Osteoblast (primary cell): ENCODE measurements at places on chromosomes 3 and 15.
A peak's percentile ranks its signal among the peaks of the same experiment; 100 is the strongest.

GRCh38 chr3:136075811-136076210 is 110.3 kb downstream of the PPP2R3A start:
- no peak for DNase-seq
- H3K4me1 ChIP-seq, result peaks cover 36% of the 10 kb centered on the region
- no peaks in the 10 kb centered on the region for H3K36me3 ChIP-seq
- H3K4me3 ChIP-seq, result no peak overlapping the region
- peak overlapping the region; percentile 21 for H3K27ac ChIP-seq
- no peaks in the 10 kb centered on the region for H3K27me3 ChIP-seq

DNA sequence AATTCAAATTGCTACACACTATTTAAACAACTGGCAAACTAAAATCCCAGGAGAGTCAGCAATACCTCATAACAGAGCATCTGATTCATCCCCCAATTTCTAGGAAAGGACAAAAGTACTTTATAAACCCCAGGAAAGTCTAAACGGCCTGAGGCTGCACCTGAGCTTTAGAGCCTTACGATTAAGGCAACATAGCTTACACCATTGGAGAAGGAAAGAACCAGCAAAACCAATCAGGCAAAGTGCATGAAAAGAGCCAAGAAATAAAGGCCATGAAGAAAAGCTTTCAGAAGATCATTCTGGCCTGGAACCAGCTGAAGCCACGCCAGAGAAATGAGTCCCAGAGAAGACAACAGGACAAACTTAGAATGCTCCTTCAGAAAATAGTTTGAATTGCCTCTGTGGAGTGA is 48.1 kb downstream of the PTPN9 start:
- no peaks in the 10 kb centered on the region for H3K27me3 ChIP-seq
- peaks cover 25% of the 10 kb centered on the region for H3K4me1 ChIP-seq
- H3K4me3 ChIP-seq, result no peak overlapping the region
- DNase-seq, result peak; percentile 58
- peak overlapping the region; percentile 51 for H3K27ac ChIP-seq

- H3K4me3 ChIP-seq, result no peak overlapping the region
- DNase-seq, result no peak
- no peaks in the 10 kb centered on the region for H3K27me3 ChIP-seq
- no peaks in the 10 kb centered on the region for H3K36me3 ChIP-seq
- no peak overlapping the region for H3K27ac ChIP-seq
These were observed 294.1 kb downstream of the NTRK3 start for GRCh38 chr15:87962428-87962827.

GRCh38 chr15:68158046-68158628 is 47.0 kb downstream of the CALML4 start:
- H3K27me3 ChIP-seq, result no peaks in the 10 kb centered on the region
- DNase-seq, result no peak
- no peak overlapping the region for H3K4me3 ChIP-seq
- H3K4me1 ChIP-seq, result no peaks in the 10 kb centered on the region
- H3K27ac ChIP-seq, result no peak overlapping the region

DNA sequence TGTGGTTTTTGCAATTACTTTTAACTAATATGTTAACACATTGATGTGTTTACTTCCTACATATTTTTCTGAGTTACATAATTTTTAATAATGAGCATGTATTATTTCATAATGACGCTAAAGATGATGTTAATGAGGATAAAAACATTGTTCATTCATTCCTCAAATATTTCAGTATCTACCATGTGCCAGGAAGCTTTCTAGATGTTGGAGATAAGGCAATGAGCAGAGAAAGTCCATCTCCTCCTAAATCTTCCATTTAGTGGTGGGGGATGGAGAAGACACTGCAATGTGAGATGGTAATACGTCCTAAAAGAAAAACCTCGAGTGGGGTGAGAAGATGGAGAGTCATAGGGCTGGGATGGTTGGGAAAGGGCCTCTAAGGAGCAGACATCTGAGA is 132.7 kb downstream of the MYLK start:
- no peak for DNase-seq
- H3K27ac ChIP-seq, result peak overlapping the region; percentile 93
- H3K36me3 ChIP-seq, result peaks cover 43% of the 10 kb centered on the region
- H3K27me3 ChIP-seq, result no peaks in the 10 kb centered on the region
- peaks cover 44% of the 10 kb centered on the region for H3K4me1 ChIP-seq

- H3K4me1 ChIP-seq, result peaks cover 3% of the 10 kb centered on the region
- H3K27ac ChIP-seq, result no peak overlapping the region
- H3K4me3 ChIP-seq, result no peak overlapping the region
- no peaks in the 10 kb centered on the region for H3K27me3 ChIP-seq
- DNase-seq, result no peak
These were observed 6.2 kb upstream of the CCNL1 start for GRCh38 chr3:157166115-157166514.

DNA sequence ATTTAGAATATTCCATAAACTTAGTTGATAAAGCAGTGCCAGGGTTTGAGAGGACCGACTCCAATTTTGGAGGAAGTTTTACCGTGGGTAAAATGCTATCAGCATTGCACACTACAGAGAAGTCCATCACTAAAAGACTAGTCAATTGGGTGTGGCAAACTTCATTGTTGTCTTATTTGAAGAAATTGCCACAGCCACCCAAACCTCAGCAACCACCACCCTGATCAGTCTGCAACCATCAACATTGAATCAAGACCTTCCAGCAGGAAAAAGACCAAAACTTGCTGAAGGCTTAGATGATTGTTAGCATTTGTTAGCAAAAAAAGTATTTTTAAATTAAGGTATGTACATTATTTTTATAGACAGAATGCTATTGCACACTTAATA is 60.5 kb downstream of the KLF13 start:
- no peaks in the 10 kb centered on the region for H3K27me3 ChIP-seq
- H3K4me1 ChIP-seq, result peaks cover 17% of the 10 kb centered on the region
- no peak for DNase-seq
- no peaks in the 10 kb centered on the region for H3K36me3 ChIP-seq
- no peak overlapping the region for H3K4me3 ChIP-seq

DNA sequence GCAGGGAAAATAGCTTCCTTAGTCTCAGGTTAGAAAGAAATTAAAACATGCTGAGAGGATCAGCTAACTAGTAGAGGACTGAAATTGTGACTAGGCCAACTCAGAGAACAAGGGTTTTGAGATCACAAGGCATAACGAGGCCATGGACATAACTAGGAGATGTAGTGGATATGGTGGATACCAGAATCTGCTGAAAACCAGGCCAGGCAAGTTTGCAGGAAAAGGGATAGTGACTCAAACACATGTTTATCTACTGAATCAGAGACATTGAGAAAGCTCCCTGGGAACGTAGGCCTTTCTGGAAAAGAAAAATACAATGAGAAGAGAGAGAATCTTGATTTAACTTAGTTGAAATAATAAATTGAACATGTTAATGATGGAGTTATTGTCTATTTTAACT is 326.5 kb upstream of the GBE1 start:
- H3K4me3 ChIP-seq, result no peak overlapping the region
- no peaks in the 10 kb centered on the region for H3K27me3 ChIP-seq
- peak; percentile 77 for DNase-seq
- H3K4me1 ChIP-seq, result peaks cover 8% of the 10 kb centered on the region
- H3K36me3 ChIP-seq, result no peaks in the 10 kb centered on the region
- H3K27ac ChIP-seq, result peak overlapping the region; percentile 72

DNA sequence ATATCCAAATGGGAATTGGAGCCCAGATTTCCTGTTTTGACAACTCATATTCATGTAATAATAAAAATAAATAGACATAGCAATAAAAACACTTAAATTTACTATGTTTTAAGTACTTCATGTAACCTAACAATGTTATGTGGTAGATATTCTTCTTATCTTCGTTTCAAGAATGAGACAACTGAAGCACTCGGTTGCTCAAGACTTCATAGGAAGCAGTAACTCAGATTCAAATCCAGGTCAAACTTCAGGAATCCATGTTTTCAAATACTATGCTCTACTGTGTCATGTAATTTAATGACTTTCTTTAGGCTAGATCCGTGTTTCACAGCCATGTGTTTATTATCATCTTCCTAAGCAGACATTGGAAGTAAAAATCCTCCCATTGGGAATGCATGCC is 492.2 kb downstream of the CNTN3 start:
- H3K4me1 ChIP-seq, result no peaks in the 10 kb centered on the region
- DNase-seq, result no peak
- no peaks in the 10 kb centered on the region for H3K36me3 ChIP-seq
- H3K27ac ChIP-seq, result no peak overlapping the region
- H3K4me3 ChIP-seq, result no peak overlapping the region

- peaks cover 4% of the 10 kb centered on the region for H3K4me1 ChIP-seq
- no peaks in the 10 kb centered on the region for H3K36me3 ChIP-seq
- peak; percentile 68 for DNase-seq
- no peak overlapping the region for H3K27ac ChIP-seq
- H3K4me3 ChIP-seq, result no peak overlapping the region
These were observed 8.0 kb upstream of the CCDC33 start for GRCh38 chr15:74227968-74228722.

DNA sequence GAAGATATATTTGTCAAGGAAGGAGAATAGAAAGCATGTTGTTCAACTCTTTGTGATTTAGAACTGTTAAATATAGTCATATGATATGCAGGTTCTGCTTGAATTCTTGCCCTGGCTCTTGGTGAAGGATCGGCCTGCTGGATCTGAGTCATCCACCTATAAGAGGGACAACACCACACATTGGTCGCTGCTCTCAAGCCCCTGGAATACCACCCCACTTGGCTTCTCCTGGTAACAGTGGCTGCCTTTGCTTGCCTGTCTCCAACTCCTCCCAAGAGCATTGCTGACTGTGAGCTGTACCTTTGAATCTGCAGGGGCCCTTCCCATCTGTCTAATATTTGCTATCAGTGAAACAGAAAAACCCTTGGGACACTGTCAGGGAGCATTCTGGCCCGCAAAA is 78.9 kb upstream of the DGKG start:
- H3K27me3 ChIP-seq, result peaks cover 8% of the 10 kb centered on the region
- H3K4me1 ChIP-seq, result no peaks in the 10 kb centered on the region
- H3K4me3 ChIP-seq, result no peak overlapping the region
- H3K27ac ChIP-seq, result no peak overlapping the region
- DNase-seq, result no peak

DNA sequence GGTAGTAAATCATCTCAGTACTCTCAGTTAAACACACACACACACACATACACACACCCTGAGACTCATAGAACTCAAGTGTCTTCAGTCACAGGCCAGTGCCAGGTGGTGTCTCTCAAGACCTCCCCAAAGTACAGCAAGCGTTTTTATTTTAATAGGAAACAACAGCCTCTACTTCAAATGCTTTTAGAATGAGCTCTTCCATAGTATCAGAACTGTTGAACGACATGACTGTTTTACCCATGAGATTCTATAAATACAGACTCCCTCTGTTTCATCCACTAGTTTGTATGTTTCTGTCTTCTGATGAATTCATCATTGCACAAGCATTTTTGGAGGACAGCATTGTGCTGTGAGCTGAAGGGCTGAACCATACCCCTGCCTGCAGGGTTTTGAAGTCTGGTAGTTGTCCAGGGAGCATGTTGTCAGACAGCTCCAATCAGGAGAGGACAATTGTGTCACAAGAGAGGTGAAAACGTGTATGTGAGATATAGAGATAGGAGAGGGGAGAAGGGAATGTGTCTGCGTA is 201.0 kb upstream of the BCL6 start:
- no peaks in the 10 kb centered on the region for H3K36me3 ChIP-seq
- no peak overlapping the region for H3K4me3 ChIP-seq
- peak overlapping the region; percentile 49 for H3K27ac ChIP-seq
- peak; percentile 92 for DNase-seq
- H3K4me1 ChIP-seq, result peaks cover 17% of the 10 kb centered on the region

DNA sequence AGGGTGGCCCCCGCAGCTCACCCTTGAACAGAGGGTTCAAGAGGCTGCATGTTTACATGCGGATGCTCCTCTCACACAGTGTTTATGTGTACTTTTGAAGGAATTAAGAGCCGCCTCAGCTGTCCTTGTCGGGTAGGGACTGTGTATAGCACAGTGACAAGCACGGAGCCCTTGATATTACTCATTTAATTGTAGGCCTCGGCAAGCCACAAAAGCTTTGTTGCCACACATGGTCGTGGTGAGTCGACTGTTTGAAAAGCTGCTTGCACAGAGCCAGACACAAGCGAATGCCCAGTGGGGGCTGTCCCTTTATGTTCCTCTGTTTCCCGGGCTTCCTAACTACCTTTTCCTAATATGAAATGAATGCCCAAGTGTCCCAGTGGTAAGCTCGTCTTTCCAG is 4.5 kb downstream of the ESYT3 start:
- H3K4me1 ChIP-seq, result peaks cover 47% of the 10 kb centered on the region
- H3K27me3 ChIP-seq, result peaks cover 20% of the 10 kb centered on the region
- H3K4me3 ChIP-seq, result no peak overlapping the region
- no peak overlapping the region for H3K27ac ChIP-seq
- H3K36me3 ChIP-seq, result no peaks in the 10 kb centered on the region

- H3K36me3 ChIP-seq, result no peaks in the 10 kb centered on the region
- H3K4me3 ChIP-seq, result no peak overlapping the region
- H3K4me1 ChIP-seq, result peaks cover 29% of the 10 kb centered on the region
- peak overlapping the region; percentile 48 for H3K27ac ChIP-seq
These were observed 76.1 kb downstream of the TOP2B start for GRCh38 chr3:25588441-25589103.

DNA sequence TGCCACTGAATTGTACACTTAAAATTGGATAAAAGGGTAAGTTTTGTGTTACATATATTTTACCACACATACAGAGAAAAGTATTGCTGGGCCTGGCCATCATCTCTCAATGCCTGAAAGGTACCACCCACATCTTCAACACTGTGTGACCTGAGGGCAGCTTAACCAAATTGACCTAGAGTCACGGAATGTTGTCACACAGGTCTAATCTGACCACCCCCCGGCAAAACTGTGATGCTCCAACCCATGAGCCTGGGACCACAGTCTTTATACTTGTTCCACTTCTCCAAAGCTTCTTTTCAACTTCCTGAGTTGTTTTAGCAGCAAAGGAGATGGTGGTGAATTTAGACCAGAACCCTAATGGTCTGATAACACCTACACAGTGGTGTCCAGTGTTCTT is 210.3 kb upstream of the TPM1 start:
- no peak for DNase-seq
- peaks cover 11% of the 10 kb centered on the region for H3K36me3 ChIP-seq
- no peaks in the 10 kb centered on the region for H3K4me1 ChIP-seq

GRCh38 chr3:102756706-102757105 is 321.9 kb downstream of the ZPLD1 start:
- DNase-seq, result no peak
- H3K36me3 ChIP-seq, result no peaks in the 10 kb centered on the region
- no peaks in the 10 kb centered on the region for H3K4me1 ChIP-seq
- no peaks in the 10 kb centered on the region for H3K27me3 ChIP-seq
- H3K4me3 ChIP-seq, result no peak overlapping the region
- no peak overlapping the region for H3K27ac ChIP-seq

- no peak overlapping the region for H3K27ac ChIP-seq
- no peak for DNase-seq
- no peak overlapping the region for H3K4me3 ChIP-seq
These were observed 149.0 kb downstream of the WDR76 start for GRCh38 chr15:43975770-43976169.
